ENCODE measurements at places on chromosomes 6 and 20.
A peak's percentile ranks its signal among the peaks of the same experiment; 100 is the strongest.

DNA sequence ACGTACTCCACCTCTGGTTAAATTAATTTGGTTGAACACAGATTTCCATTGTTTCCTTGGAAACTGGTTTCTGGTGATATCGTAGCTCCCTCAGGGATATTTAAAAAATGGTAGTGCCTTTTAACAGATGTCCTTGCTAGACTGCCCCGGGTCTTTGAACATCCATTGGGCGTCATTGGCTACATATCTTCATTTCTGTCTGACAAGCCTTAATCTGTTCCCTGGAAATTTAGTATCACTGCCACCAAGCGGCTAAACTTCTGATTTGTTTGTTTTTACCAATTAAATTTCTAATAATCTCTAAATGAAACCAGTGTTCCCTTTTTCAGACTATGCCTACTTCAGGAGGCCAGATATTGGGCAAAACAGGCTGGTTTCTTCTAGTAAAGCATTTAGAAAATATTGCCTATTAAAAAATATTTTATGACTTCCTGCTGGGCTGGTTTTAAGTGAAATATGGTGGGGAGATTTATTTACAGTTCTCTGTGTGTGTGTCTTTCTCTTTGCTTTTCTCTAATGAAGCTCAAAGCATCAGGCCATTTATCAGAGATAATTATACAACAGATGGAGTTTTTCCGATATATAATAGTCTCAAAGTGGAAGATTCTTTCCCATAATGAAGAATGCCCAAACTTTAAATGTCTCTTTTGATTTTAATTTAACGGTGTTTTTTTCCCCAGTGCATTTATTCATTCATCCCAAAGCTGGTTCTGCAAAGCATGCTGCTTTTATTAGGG, 249.5 kb downstream of the ZFAND3 start:
- no peak for DNase-seq

DNA sequence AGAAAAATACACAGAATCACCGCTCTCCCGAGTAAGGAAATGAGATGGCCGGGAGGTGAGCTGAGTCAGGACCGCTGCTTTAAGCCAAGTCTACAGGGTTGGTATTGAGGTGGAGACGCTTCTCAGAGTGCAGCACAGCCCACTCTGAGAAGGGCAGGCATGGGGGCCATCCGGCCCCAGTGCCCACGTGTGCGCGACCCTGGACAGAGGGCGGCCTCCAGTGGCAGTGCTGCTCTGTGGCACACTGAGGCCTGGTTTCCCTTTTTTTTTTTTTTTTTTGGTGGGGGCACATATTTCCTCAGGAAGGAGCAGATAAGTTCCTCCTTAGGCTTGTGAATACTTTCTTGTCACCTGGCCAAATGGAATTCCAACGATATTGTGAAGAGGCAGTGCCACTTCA, 88.8 kb downstream of the FOXC1 start:
- DNase-seq, result no peak

GRCh38 chr6:10861086-10861485, 20.8 kb downstream of the GCM2 start:
- DNase-seq, result no peak

DNA sequence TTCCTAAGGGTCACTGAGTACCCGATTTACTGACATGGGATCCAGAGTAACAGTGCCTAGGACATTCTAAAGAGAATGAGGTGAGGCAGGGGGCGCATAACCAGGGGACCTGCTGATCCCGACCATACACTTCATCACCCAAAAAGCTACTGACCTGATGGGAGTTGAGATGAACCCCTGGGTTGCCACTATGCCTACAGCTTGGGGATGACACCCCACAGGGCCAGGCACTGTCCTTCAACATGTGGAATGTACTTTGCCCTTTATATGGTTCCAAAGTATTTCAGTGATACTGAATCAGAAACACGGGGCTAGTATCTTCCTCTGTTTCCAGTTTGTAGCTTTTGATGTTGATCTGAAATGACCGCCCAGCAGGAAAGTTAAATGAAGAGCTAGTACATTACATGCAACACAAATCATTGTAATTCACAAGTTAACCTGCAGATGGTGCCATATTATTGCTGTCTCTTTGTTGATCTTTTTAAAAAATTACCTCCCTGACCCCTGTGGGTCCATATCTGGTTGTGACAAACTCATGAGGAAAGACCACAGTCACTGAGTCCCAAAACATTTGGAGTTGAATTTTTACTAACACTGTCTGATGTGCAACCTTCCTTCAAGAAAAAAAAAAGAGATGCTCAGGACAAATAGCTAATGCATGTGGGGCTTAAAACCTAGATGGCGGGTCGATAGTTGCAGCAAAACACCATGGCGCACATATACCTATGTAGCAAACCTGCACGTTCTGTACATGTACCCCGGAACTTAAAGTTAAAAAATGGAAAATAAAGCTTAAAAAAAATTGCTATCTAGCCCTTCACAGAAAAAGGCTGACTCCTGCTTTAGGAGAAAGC, 42.7 kb upstream of the GCNT2 start:
- no peak for DNase-seq

- DNase-seq, result no peak
Observed at GRCh38 chr20:43415661-43416430, 41.9 kb upstream of the SRSF6 start.

GRCh38 chr6:44627091-44627882, 239.8 kb downstream of the CDC5L start:
- no peak for DNase-seq

DNA sequence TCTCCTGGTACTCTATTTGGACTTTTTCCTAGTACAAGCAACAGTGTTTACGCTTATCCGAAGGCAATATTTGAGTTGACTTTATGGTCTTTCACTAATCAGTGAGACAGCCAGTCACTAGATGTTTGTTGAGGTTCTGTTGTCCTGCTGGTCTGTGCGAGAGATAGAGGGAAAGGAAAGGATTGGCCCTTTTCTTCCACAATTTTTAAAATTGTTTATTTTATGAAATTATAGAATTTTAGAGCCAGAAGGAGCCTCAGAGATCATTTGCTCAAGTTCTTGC, 44.4 kb downstream of the MAP3K4 start:
- DNase-seq, result no peak

GRCh38 chr20:46312075-46312944, 4.0 kb upstream of the CDH22 start:
- no peak for DNase-seq

- DNase-seq, result no peak
Observed at GRCh38 chr6:7100072-7100752, 7.5 kb upstream of the RREB1 start.

- DNase-seq, result no peak
Observed at GRCh38 chr20:18092890-18093289, 35.2 kb upstream of the OVOL2 start.

DNA sequence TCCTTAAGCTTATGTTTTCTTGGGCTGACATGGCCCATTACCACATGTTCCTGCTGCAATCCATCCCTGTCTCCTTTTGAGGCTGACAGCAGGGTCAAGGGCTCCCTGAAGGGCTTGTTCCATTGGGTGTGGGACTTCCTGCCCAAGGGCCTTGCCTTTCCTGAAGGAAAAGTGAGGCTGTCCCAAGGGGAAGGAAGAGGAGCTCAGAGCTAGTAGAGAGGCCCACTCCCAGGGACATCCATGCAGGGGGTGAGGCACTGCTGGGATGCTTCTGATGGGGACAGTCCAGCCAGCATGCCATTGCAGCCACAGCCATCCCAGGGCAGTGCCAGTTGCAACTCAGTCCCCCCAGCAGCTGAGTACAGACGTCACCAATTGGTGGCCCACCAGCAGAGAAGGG, 138.4 kb upstream of the FOXA2 start:
- DNase-seq, result no peak

DNA sequence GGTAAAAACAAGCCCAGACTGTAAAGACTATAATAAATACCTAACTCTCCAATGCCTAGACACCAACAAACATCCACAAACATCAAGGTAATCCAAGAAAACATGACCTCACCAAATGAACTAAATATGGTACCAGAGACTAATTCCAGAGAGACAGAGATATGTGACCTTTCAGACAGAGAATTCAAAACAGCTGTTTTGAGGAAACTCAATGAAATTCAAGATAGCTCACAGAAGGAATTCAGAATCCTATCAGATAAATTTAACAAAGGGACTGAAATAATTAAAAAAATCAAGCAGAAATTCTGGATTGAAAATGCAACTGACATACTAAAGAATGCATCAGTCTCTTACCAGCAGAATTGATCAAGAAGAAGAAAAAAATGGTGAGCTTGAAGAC, 26.6 kb downstream of the NCOA6 start:
- no peak for DNase-seq

DNA sequence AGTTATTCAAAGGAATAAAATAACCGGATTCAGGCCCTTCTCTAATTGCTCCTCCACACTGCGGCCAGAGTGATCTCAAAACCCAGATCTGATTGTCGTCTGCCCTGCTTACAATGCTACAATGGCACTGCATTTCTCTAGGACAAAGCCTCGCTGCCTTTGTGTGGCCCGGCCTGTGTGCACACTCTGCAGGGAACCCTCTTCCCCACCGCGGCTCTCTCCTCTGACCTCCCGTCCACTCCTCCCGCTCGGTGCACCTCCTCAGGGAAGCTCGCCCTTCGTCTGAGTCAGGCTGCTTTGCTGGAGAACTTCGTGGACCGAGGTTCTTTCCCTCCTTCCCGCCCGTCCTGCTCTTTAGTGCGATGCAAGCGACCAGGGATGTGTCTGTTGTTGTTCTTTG, 101.6 kb upstream of the SNX9 start:
- no peak for DNase-seq

DNA sequence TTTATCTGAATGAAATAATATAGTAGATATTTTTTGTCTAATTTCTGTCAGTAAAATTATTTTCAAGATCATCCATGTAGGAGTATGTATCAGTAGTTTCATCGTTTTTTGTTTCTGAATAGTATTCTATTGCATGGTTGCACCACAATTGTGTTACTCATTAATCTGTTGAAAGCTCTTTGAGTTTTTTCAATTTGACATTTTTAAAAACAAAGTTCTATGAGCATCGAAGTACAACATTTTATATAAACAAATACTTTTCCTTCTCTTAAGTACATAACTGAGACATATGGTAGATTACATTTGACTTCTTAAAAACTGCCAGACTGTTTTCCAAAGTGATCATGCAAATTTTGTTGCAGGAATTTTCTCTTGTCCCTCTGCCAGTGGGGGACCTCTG, 1113.1 kb upstream of the CITED2 start:
- no peak for DNase-seq

- DNase-seq, result no peak
Observed at GRCh38 chr20:8007490-8007889, 12.1 kb downstream of the TMX4 start.

- no peak for DNase-seq
Observed at GRCh38 chr6:95599706-95600105, 22.4 kb downstream of the MANEA start.

- DNase-seq, result no peak
Observed at GRCh38 chr20:11826334-11826733, 91.4 kb upstream of the BTBD3 start.

DNA sequence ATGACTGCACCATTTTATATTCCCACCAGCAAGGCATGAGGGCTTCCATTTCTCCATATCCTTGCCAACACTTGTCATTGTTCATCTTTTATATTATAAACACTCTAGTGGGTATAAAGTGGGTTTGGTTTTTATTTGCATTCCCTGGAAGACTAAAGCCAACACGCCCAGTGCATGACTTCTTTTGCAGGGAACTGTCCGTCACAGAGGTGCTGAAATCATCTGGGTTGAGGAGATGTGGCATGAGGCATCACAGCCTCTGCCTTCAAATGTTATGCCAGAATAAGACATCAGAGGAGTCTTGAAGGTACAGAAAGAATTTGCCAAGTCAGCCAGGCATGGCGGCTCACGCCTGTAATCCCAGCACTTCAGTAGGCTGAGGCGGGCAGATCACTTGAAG, 29.9 kb upstream of the FAM210B start:
- no peak for DNase-seq

DNA sequence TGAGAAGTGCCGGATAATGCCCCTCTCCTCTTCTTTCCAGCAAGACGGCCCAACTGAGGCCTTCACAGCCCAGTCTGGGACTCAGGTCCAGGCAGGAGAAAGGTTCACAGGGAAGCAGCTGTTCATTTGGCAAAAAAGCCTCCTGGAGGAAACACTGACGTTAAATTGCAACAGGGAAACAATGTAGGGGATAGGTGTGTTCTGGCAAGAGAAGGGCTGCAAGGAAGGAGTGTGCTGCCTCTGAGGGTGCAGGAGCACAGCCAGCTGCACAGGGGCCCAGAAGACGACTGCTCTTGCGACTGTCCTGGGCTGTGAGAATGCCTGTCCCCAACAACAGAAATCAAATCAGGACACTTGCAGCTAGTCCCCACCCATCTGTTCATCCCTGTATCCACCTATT, 70.6 kb upstream of the PMEPA1 start:
- DNase-seq, result no peak

GRCh38 chr20:64169091-64169560, 4.9 kb downstream of the MYT1 start:
- DNase-seq, result no peak

GRCh38 chr6:19731282-19731681, 105.9 kb upstream of the ID4 start:
- peak; percentile 48 for DNase-seq

- DNase-seq, result no peak
Observed at GRCh38 chr20:6533351-6533750, 234.1 kb upstream of the BMP2 start.

- no peak for DNase-seq
Observed at GRCh38 chr6:7728855-7729590, 3.1 kb downstream of the BMP6 start.

- DNase-seq, result peak; percentile 55
Observed at GRCh38 chr6:75402296-75402695, 91.3 kb downstream of the FILIP1 start.

GRCh38 chr6:34386316-34387137, 5.9 kb downstream of the NUDT3 start:
- no peak for DNase-seq

GRCh38 chr6:43714311-43715055, 26.9 kb upstream of the MRPS18A start:
- DNase-seq, result no peak

DNA sequence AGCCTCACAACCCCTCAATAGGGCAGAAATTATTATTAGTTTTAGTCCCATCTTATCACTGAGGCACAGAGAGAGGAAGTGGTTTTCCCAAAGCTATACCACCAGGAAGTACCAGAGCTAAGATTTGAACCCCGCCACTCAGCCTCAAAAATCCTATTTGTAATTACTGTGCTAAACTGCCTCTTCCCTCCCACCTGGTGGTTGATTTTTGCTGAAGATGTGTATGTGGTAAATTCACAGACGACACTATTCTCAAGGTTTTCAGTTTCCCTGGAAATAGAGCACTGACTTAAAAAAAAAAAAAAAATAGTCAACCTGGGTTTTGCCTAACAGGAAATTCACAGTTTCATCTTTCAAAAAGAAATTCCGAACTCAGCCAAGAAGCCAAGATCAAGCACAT, 57.9 kb downstream of the TSHZ2 start:
- DNase-seq, result no peak

GRCh38 chr6:167293590-167294091, 2.5 kb downstream of the UNC93A start:
- DNase-seq, result no peak

GRCh38 chr20:50191544-50192363, 1.1 kb downstream of the CEBPB start:
- DNase-seq, result no peak

GRCh38 chr20:3483784-3484183, 13.0 kb downstream of the ATRN start:
- no peak for DNase-seq

- DNase-seq, result no peak
Observed at GRCh38 chr6:134416418-134417154, 98.7 kb upstream of the SGK1 start.

GRCh38 chr20:60316476-60317158, 358.4 kb downstream of the CDH26 start:
- no peak for DNase-seq

GRCh38 chr6:167349631-167350274, 24.9 kb downstream of the TTLL2 start:
- DNase-seq, result no peak

- DNase-seq, result no peak
Observed at GRCh38 chr6:153852481-153852880, 186.6 kb upstream of the OPRM1 start.

Data from amniotic stem cell (primary cell).